ENCODE measurements at places on chromosomes 16 and 17.

- DNase-seq, result no peak
These were observed 11.2 kb upstream of the ASGR1 start for GRCh38 chr17:7190276-7190917.

- DNase-seq, result no peak
These were observed 38.8 kb downstream of the RPGRIP1L start for GRCh38 chr16:53664724-53665345.

DNA sequence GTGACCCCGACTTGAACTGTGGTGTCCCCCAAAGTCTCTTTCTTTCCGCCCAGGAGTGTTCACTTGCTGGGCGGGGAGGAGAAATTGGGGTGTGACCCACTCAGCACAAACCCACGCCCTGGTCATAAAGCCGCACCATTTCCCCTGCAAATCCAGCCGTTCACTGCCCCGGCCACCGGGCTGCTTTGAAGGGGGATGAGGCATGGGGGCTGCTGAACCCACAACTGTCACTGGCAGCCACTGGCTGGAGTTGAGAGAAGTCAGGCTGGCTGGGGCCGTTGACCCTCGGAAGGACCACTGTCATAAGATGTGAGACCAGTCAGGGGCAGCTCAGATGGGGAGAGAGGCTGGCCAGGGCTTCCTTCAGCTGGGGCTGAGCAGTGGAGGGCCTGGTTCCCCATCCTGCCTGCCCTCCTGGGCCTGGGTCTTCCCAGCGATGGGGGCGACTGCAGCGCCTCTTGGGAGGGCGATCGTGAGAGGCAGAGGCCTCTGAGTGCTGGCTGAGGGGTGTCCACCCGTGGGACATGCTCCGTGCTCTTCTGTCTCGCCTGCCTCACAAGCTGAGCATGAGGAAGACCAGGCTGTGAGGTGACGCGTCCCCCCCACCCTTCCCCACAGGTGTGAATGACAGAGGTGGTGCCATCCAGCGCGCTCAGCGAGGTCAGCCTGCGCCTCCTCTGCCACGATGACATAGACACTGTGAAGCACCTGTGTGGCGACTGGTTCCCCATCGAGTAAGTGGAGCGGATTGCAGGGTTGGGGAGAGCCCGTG is 19.5 kb downstream of the C16orf90 start:
- DNase-seq, result no peak

DNA sequence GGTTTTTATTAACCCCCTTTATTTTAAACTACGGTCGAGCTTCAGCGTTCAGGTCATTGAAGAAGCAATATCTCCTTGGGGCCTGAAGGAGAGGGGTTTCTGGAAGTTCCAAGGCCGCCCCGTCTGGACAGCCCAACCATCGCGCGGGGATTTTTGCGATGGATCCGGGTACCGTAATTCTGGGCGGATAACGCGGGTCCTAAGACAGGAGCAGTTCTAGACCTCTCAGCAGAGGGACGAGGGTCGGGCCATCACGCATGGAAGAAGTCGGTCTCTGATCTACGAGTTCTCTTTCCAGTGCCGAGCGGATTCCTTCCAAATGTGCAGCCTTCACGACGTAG is 3.6 kb downstream of the BORCS6 start:
- DNase-seq, result no peak

DNA sequence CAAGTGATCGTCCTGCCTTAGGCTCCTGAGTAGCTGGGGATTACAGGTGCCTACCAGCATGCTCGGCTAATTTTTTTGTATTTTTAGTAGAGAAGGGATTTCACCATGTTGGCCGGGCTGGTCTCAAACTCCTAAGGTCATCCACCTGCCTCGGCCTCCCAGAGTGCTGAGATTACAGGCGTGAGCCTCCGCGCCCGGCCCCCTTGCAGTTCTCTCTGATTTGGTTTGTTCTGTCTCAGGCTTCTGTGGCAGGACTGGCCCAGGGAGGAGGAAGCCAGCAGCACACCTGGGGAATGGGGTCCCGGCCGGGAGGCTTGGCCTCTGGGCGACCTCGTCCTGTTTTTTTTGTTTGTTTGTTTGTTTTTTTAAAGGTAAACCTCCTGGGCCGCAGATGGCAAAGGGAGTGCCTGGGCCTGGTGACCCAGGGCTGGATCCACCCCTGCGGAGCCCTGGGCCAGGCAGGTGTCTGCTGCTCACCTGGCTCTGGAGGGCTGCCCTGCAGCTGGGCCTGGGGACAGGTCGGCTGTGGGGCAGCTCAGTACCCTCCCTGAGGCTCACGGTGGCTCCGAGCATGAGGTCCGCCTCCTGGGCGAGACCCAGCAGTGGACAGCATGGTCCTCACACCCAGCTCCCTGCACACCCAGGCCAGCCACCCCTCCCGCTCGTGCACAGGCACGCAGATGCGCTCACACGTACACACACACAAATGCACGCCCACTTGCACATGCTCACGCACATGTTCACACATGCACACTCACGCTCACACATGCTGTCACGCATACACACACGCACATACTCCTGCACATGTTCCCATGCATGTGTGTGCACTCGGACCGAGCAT is 3.3 kb upstream of the NUDT16L1 start:
- DNase-seq, result no peak

GRCh38 chr16:49727611-49728010 is 128.3 kb downstream of the ZNF423 start:
- no peak for DNase-seq

DNA sequence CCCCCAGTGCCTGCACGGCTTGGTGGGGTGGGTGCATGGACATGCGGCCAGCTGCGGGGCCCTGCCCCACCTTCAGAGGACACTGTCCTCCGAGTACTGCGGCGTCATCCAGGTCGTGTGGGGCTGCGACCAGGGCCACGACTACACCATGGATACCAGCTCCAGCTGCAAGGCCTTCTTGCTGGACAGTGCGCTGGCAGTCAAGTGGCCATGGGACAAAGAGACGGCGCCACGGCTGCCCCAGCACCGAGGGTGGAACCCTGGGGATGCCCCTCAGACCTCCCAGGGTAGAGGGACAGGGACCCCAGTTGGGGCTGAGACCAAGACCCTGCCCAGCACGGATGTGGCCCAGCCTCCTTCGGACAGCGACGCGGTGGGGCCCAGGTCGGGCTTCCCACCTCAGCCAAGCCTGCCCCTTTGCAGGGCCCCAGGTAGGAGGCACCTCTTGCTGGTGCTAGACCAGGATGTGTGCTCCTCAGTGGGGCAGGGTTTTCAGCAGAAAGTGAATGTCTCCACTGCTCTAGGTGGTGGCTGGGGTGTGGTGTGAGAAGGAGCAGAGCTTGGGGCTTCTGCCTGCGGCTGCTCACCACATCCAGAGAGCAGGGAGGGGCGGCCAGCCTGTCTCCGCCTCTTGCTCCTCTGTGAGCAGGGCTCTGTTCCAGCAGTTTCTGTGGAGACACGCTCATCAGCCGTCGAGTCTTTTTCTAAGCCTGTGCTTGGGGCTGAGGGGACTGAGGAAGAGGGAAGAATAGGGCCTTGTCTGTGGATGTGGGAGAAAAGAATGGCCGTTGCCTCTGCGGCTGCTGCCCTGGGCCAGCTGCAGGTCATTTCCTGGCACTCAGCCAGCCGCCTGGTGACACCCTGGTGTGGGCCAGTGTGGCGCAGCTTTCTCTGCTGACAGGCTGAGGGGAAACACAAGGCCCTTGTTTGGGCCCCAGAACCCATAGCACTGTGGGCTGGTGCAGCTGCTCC is 2.2 kb downstream of the ZNF276 start:
- no peak for DNase-seq

DNA sequence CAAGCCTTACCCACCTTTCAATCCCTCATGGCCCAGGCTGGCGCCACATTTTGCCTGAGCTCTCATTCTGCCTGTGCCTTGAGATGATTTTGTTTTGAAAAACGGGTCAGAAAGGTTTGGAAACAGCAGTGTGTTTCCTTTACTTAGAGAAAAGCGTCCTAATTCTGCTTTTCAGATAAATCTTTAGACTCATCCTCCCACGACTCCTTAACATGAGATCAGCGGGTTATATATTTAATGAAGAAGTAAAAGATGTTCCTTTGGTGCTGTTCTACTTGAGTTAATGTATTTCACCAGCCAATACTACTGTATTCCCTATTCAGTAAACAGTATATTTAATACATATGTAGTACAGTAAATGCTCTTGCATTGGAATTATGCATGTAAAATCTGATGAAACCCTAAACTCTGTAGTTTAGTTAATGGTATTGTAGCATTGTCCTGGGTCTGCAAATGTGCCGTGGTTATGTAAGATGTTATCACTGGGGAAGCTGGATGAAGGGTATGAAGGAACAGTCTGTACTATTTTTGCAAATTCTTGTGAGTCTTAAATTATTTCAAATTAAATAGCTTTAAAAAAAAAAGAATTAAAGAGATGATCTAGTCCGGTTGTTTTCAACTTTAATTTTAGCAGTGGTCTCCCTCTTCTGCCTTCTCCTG is 199.4 kb upstream of the CACNG5 start:
- peak; percentile 25 for DNase-seq

DNA sequence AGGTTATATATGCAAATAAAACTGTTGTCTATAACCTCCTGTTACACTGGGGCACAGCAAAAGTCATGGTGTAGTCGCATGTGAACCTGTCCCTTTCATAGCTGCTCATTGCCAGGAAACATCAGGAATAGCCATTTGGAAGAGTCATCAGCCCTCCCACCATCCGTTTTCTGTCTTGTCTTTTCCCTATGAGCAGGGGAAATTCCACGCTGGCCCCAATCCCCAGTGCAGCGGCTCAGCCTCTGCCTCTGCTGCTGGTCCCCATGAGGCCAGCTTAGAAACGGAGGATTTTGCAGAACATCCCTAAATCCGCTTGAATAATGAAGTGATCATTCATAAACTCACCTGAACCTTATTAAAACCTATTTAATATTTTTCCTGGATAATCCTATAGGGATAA is 10.5 kb downstream of the MAPT start:
- peak; percentile 9 for DNase-seq
